ENCODE measurements at places on chromosomes 16 and 17. TPM values are rescaled to one million over a fixed set of nuclear protein-coding genes. Genes with fewer than 3 reads are reported as not detected.

The C17orf113 gene
- 2.3 TPM for total RNA-seq

The PER1 gene
- total RNA-seq: 87.6 TPM

The ATP6V0C gene
- 187 TPM for total RNA-seq

DNA sequence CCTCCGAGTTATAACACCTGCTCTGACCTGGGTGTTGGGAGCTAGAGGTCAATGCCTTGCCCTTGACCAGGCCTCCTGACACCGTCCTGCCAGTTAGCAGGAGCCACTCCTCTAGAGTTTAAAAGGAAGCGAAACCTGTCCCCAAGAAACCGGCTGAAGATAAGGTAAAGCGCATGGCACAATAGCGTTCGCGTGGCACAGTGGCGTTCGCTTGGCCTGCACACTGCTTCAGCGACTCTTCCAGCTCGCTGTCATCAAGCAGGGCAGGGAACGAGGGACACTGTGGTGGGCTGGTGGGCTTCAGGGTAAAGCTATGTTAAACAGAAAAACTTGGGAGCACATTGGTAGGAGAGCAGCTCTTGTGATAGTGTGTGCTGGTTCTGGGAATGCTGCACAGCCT is 28.2 kb upstream of the ETV4 start:
- H3K4me1 ChIP-seq: peaks cover 29% of the 10 kb centered on the region
- H3K27me3 ChIP-seq: no peaks in the 10 kb centered on the region
- DNase-seq: no peak

The PHLPP2 gene
- total RNA-seq: 9.0 TPM

- no peaks in the 10 kb centered on the region for H3K36me3 ChIP-seq
- no peak overlapping the region for H3K4me3 ChIP-seq
- no peaks in the 10 kb centered on the region for H3K4me1 ChIP-seq
- H3K27me3 ChIP-seq: peaks cover 9% of the 10 kb centered on the region
These were observed 156.1 kb downstream of the SALL1 start for GRCh38 chr16:50994995-50995394.

The COIL gene
- 31.2 TPM for total RNA-seq

- H3K4me1 ChIP-seq: peaks cover 5% of the 10 kb centered on the region
- H3K36me3 ChIP-seq: no peaks in the 10 kb centered on the region
- H3K27ac ChIP-seq: no peak overlapping the region
- H3K4me3 ChIP-seq: no peak overlapping the region
These were observed 12.2 kb upstream of the CACNA1H start for GRCh38 chr16:1140582-1141162.

The TPSAB1 gene
- 0.25 TPM for total RNA-seq

The CRYM gene
- total RNA-seq: 4.9 TPM

GRCh38 chr16:46949241-46949892 is 24.1 kb downstream of the DNAJA2 start:
- no peaks in the 10 kb centered on the region for H3K36me3 ChIP-seq
- no peak overlapping the region for H3K4me3 ChIP-seq
- H3K27me3 ChIP-seq: no peaks in the 10 kb centered on the region
- no peak for DNase-seq

The SOST gene
- total RNA-seq: not detected

DNA sequence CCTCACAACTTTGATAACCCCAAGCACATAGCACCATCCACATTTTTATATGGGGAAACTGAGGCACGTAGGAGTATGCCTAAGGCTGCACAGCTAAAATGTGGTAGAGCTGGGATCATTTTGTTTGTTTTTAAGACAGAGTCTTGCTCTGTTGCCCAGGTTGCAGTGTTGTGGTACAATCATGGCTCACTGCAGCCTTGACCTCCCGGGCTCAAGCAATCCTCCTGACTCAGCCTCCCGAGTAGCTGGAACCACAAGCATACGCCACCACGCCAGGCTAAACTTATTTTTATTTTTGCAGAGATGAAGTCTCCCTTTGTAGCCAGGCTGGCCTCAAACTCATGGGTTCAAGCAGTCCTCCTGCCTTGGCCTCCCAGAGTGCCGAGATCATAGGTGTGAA is 81.0 kb upstream of the GSE1 start:
- no peaks in the 10 kb centered on the region for H3K27me3 ChIP-seq
- H3K4me1 ChIP-seq: peaks cover 12% of the 10 kb centered on the region
- H3K27ac ChIP-seq: no peak overlapping the region
- DNase-seq: no peak

DNA sequence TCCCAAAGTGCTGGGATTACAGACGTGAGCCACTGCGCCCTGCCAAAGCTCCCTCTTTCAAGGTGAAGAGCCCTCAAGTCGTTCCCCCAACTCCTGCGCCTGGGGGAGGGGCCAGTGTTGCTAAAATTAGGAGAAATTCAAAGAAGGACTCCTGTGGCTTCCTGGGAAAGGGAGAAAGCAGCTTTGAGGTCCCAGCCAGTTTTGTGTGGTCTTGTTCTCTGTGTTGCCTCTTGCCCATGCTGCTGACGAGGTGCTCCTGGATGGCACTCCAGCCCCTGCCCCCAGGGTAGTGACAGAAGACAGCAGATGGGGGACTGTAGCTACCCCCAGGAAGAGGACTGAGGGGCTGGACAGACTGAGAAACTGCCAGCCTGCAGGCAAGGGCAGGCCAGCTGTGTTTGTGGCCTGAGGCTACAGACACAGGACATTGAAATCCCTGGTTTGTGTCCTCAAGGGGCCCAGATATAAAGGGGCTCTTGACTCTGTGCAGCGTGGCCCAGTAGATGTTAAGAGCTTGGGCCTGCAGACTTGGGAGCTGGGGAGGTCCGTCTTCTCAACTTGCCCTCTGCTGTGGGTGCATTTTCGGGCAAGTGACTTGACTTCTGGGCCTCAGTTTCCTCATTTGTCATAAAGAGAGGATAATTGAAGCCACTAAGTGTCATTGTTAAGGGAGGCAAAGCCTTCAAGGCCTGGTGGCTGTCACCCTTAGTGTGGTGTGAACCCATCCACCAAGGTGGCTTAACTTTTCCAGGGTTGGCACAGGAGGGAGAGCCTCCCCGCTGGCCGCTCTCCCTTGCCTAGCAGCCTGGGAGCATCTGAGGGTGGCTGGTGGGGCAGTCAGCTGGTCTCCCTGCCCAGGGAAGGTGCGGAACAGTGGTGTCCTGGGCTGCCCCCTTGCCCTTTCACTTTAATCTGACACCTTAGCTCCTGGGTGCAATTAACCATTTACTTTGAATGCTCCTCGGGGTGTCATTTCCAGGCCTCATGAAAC is 4.1 kb downstream of the UBALD2 start:
- no peak overlapping the region for H3K4me3 ChIP-seq
- peaks cover 21% of the 10 kb centered on the region for H3K36me3 ChIP-seq
- H3K27ac ChIP-seq: no peak overlapping the region
- H3K4me1 ChIP-seq: peaks cover 21% of the 10 kb centered on the region
- no peaks in the 10 kb centered on the region for H3K27me3 ChIP-seq

DNA sequence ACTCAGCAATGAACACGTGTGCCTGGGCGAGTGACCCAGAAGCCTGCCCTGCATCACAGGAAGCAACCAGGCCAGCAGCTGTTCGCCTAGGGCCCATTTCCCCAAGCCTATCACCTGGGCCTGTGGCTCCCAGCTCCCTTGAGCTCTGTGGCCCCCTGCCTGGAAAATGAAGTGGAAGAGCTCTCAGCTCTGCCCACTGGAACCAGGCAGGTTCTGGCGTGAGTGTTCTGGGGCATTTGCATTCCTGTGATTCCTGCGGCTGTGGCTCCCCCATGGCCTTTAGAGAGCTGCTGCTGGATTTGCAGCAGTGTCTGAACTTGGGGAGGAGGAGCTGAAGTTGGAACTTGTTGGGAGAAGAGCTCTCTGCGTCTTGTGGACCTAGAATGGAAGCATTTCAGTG is 22.8 kb downstream of the PGS1 start:
- no peaks in the 10 kb centered on the region for H3K27me3 ChIP-seq
- H3K27ac ChIP-seq: no peak overlapping the region
- H3K36me3 ChIP-seq: peaks cover 52% of the 10 kb centered on the region
- H3K4me3 ChIP-seq: no peak overlapping the region

The CCDC57 gene
- 143 TPM for total RNA-seq

DNA sequence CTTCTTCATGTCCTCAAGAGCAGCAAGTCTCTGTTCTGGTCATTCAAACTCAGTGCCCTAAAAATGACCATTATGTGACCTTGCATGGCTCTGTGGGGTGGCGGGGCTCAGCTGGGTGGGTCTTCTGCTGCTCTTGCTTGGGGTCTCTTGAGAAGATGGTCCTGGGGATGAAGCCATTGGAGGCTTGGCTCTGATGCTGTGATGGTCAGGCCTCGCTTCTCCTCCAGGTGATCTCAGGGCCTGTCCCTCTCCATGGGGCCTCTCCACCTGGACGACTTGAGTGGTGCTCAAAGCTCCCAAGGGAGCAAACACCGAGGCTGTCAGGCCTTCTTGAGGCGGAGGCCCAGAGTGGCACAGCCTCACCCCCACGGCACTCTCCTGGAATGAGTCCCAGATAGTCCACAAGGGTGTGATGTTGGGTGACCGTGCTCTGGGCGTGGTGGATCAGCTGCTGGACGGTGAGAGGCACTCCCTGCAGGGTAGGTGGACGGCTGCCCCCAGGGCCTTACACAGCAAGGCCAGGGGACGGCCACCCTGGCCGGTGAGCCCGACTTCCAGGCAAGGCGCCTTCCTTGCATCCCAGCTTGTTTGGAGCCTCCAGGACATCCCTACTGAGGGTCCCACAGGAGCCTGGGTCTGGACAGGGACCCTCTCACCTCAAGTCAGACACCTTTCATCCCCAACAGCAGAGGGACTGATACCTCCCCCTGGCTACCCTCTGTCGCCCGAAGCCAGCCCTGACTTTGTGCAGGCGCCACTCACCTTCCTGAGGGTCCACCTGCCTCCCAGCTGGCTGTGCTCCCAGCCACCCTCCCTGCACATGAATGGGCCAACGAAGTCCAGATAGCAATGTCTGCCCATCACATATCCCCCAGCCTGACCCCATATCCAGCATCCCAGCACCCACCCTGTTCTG is 48.7 kb downstream of the USP22 start:
- no peaks in the 10 kb centered on the region for H3K27me3 ChIP-seq
- H3K4me1 ChIP-seq: peaks cover 9% of the 10 kb centered on the region
- H3K27ac ChIP-seq: no peak overlapping the region
- H3K36me3 ChIP-seq: no peaks in the 10 kb centered on the region

The FXR2 gene
- 49.7 TPM for total RNA-seq

GRCh38 chr16:48350736-48351135 is 34.5 kb downstream of the SIAH1 start:
- no peak for DNase-seq
- H3K27me3 ChIP-seq: no peaks in the 10 kb centered on the region
- H3K27ac ChIP-seq: no peak overlapping the region
- H3K36me3 ChIP-seq: peaks cover 15% of the 10 kb centered on the region
- no peak overlapping the region for H3K4me3 ChIP-seq

- no peaks in the 10 kb centered on the region for H3K27me3 ChIP-seq
- no peak for DNase-seq
- no peaks in the 10 kb centered on the region for H3K36me3 ChIP-seq
- peaks cover 21% of the 10 kb centered on the region for H3K4me1 ChIP-seq
- peak overlapping the region; percentile 35 for H3K27ac ChIP-seq
These were observed 3.0 kb upstream of the ZNF213 start for GRCh38 chr16:3131755-3132377.

The KREMEN2 gene
- 14.1 TPM for total RNA-seq

DNA sequence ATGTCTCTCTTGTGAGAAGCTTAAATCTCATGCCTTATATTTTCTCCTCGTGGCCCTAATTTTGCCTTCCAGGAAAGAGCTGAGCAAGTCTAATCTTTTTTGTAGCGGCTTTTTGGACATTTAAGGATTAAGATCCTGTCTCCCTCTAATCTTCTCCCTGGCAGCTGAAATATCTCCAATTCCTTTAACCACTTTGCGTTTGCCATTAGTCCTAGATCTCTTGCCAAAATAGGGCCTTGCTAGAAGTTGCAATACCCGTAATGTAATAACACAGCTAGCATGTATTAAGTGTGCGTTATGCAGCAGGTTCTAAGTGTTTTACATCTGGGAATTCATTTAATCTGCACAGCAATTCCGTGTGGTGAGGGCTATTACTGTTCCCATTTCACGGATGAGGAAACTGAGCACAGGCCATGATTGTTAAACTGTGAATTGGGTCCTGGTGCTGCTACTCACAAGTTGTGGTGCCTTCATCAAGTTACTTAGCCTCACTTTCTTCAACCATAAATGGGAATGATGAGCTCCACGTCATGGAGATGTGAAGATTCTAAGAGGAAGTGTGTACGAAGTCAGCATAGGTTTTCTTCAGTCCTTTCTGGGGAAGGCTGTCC is 198.9 kb upstream of the ASIC2 start:
- 0 out of 2 replicates have a peak, but pooled peaks cover 2% of the 10 kb centered on the region for H3K27me3 ChIP-seq
- DNase-seq: no peak
- H3K36me3 ChIP-seq: no peaks in the 10 kb centered on the region
- no peaks in the 10 kb centered on the region for H3K4me1 ChIP-seq

The WWOX gene
- total RNA-seq: 13.7 TPM

DNA sequence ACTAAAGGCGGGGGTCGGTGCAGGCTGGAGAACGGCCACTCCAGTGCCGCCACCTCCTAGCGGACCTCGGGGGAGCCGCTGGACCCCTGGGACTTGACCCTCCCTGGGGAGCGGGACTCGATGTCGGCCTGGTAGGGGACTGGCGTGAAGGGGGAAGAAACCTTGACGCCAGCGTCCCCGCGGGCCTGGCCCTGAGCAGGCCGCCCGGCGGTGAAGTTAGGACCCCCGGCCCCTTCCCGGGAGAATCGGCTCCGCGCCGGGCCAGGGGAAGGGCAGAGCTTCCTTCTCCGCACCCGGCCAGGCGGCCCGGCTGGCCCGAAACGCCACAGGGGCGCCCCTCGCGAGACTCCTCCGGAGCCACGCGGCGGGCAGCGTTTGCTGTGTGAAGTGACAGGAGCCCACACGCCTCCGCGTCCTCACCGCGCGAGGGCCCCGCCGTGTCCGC is 389 bp downstream of the DUS1L start:
- H3K4me3 ChIP-seq: peak overlapping the region; percentile 96
- peak overlapping the region; percentile 89 for H3K27ac ChIP-seq
- H3K4me1 ChIP-seq: peaks cover 11% of the 10 kb centered on the region
- H3K36me3 ChIP-seq: peaks cover 40% of the 10 kb centered on the region

The CHST6 gene
- total RNA-seq: 17.9 TPM

DNA sequence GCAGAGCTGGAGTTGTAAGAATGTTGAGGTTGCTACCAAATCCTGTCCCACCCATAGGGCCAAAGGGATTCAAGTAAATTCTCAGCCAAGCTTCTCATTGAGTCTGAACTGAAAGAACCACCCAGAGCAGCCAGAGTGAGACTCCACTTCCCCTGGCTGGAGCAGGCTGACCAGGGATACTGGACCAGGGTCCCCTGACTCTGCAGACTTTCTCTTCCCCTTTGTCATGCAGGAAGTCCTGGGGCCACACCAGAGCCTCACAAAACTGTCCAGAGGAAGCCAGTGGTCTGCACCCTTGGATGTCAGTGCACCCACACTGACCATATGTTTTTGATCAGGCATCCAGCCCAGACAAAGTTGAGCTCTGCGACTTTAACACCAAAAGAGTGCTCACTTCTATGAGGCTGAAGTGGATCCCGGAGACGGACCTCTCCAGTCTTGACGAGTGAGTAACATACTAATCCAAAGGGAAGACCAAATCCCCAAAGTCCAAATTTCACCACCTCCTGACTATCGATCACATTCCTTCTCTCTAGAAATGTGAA is 4.1 kb downstream of the NXN start:
- H3K36me3 ChIP-seq: no peaks in the 10 kb centered on the region
- H3K4me1 ChIP-seq: peaks cover 46% of the 10 kb centered on the region
- DNase-seq: no peak
- H3K4me3 ChIP-seq: no peak overlapping the region

- no peaks in the 10 kb centered on the region for H3K4me1 ChIP-seq
- H3K27me3 ChIP-seq: no peaks in the 10 kb centered on the region
- no peak overlapping the region for H3K27ac ChIP-seq
These were observed 77.2 kb downstream of the RTN4RL1 start for GRCh38 chr17:1947743-1948516.
